T-helper 9 cell (primary cell): ENCODE measurements at places on chromosomes 3 and 15.

- no peak for DNase-seq
Measured at GRCh38 chr3:77411334-77411733, 371.4 kb downstream of the ROBO2 start.

- DNase-seq, result peak; percentile 32
Measured at GRCh38 chr15:52227456-52227855, 36.3 kb upstream of the GNB5 start.

DNA sequence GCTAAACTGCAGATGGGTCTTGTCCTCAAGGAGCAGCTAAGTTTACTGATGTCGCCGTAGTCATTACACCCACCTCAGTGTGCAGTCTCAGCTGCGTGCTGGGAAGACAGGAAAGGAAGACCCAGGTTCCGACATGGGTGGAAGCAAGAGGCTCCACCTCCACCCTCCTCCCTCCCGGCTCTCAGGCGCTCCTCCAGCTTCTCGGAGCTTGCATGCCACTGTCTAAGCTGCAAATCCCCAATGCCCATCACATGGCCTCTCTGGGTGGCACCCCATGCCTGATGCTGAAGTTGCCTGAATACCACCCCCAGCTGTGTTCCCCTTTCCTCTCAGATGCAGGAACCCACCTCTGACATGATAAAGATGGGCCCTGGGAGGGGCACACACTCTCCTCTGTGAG lies 58.5 kb downstream of the MGLL start:
- DNase-seq, result no peak

DNA sequence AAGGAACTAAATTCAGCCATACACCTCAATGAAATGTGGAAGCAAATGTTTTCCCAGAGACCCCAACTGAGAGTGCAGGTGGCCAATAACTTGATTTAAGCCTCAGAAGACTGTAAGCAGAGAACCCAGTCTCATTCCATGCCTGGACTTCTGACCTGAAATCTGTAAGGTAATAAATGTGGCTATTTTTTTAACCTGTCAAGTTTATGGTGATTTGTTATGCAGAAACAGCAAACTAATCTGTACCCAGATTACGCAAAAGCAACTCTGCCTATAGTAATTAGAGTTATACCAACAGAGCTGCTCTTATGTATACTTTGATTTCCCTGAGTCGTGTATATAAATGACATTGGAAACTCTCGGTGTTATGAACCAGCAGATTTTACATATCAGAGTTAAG lies 534.0 kb upstream of the NAALADL2 start:
- no peak for DNase-seq

DNA sequence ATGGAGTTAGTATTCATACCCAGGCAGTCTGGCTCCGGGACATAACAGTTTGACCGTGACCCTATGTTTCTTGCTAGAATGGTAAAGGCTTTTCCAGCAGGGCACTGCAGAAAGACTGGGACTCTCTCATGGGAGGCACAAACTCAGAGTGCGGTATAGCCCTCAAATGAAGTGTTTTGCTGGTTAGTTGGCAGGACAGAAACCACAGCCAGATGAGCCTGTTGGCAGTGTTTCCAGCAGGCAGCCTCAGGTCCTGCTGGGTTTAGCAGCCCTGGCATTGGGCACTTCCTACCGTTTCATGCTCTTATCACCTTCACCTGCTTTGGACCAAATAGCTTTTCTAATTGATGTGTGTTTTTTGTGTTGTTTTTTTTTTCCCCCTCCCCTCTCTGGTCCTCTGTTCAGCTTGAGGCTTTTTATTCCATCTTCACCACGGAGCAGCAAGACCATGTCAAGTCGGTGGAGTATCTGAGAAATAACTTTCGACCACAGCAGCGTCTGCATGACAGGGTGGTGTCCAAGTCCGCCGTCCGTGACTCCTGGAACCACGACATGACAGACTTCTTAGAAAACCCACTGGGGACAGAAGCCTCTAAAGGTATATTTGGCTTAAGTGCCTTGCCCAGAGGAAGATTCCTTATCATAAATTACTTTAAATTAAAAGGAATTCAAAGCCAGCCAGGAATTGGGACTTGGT lies 205.6 kb downstream of the FEZF2 start:
- no peak for DNase-seq

- DNase-seq, result no peak
Measured at GRCh38 chr3:68467465-68467864, 464.9 kb downstream of the TAFA4 start.

GRCh38 chr3:126015075-126015474 lies 46.1 kb downstream of the ROPN1B start:
- no peak for DNase-seq

DNA sequence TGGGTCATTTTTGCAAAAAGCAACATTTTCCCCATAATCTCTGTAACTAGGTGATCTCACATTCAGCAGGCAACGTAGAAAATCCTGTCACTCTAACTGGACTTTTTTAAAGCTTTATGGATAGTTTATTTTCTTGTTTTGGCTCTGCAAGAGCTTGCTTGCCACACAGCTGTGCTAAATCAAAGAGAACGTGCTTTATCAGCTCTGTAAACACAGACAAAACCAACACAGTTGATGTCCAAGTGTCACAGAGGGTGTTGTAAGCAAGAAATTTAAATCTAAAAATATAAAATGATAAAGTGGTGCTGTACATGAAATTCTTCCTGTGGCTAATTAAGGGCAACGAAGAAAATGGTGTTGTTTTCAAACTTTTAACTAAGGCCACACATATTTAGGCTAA lies 97.5 kb upstream of the STAC start:
- no peak for DNase-seq

DNA sequence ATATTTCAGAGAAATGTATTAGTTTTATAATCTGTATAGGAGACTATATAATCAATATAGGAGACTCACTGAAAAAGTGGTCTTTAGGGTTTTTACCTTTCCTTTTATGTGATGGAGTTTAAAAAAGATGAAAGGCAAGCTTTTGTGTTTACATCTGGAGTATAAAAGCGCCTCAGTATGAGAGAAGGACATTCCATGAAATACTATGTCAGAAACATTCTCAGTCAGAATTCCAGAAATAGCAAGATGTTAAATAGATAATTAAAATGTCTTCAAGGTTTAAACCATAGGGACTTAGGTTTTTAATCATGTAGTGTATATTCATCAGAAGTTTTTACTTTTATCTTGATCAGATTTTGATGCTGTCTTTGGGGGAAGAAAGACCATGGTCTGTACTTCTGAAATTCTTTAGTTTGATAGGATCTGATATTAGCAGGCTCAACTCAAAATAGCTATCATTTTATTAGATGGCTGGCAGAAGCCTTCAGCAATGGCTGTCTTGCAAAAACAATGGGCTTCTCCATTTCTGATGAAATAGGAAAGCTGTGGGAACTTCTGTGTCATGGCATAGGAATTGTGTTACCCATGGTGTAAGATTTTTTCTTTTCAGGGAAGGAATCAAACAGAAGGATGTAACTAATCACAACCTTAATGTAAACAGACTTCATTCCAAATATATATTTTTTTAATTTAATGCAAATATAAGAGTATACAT lies 209.6 kb upstream of the PLSCR5 start:
- no peak for DNase-seq

DNA sequence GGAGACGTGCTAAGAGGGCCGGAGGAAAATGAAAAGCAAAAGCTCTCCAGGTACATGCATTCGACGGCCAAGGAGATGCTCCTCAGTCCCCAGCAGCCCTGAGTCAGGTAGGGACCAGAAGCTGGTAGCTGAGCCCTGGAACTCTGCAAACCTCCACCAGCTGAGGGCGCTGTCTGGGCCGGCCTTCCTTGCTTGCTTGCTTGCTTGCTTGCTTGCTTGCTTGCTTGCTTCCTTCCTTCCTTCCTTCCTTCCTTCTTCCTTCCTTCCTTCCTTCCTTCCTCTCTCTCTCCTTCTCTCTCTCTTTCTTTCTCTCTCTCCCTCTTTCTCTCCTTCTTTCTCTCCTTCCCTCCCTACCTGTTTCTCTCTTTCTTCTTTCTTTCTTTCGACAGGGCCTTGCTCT lies 94.6 kb upstream of the RASGRF1 start:
- no peak for DNase-seq

DNA sequence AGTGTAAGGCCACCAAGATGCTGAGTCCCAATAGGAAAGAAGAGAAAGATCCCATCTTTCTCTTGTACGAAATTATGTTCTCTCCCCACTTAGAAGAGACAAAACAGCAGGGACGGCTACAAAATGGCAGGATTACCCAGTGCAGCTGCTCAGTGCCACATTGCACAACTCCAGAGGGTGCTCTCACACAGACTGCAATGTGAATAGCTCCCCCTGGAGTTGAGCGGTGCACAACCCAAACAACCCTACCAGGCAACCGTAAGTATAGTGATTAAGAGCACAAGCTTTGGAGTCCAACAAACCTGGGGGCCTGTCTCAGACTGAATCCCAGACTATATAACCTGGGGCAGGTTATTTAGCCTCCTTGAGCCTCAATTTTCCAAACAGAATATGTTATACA lies 3.1 kb upstream of the BHLHE40 start:
- no peak for DNase-seq

- no peak for DNase-seq
Measured at GRCh38 chr3:183924543-183924942, 39.9 kb upstream of the PARL start.

GRCh38 chr15:65655457-65655856 lies 33.7 kb downstream of the SLC24A1 start:
- DNase-seq, result no peak

DNA sequence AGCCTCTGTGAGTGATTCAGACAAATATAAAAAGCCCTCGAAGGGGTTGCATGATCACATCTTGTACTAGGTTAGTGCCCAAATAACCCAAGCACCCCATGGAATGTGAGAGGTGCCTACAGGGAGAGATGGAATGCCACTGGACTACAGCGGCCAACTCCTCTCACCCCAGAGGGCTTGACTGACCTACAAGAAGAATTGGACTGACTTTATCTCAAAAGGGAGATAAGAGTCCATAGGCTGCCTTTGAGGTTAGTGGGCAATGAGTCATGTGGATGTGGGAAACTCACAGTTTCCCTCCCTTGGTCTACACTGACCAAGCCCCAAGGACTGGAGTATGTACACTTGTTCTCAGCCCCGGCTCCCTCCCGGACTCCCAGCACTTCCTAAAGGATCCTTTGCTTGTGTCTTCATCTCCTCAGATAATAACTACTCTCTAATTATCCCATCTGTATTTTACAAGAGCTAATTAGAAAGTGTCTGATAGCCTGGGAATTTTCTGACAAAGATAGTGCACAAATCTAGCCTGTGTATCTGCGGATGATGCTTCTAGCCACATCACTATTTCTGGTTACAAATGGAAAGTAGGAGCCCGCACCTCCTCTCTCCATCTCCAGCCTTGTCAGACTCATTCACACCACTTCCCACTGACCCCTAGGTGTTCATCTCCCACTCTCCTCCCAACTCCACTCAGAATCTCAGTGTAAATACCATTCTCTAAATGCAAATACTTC lies 547.8 kb upstream of the TBL1XR1 start:
- DNase-seq, result no peak

- DNase-seq, result no peak
Measured at GRCh38 chr3:81789691-81790090, 28.2 kb upstream of the GBE1 start.

GRCh38 chr15:25734680-25735355 lies 128.3 kb downstream of the ATP10A start:
- no peak for DNase-seq

DNA sequence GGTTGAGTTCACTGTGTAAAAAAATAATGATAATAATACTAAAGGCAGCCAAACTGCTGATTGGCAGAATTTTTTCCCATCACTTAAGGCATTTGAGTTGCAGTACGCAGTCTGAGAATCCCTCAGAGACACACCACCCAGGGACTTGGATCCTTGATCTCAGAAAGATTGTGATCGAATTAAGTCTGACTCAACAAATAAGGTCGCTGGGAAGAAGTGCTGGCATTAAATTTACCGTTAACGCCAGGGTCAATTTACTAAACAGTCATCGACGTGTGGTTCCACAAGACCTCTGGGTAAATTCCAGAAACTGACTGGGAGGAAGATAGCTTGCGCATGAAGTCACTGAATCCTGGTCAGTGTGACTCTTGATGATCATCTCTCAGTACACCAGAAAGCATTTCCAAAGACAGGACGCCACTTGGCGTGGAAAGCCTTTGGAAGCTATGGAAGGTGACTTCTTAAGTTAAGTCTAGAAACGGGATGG lies 48.3 kb upstream of the CGNL1 start:
- no peak for DNase-seq
